ENCODE measurements at places on chromosomes 13 and 19. TPM values are rescaled to one million over a fixed set of nuclear protein-coding genes. Genes with fewer than 3 reads are reported as not detected.

The ZNF491 gene
- 9.8 TPM for total RNA-seq

DNA sequence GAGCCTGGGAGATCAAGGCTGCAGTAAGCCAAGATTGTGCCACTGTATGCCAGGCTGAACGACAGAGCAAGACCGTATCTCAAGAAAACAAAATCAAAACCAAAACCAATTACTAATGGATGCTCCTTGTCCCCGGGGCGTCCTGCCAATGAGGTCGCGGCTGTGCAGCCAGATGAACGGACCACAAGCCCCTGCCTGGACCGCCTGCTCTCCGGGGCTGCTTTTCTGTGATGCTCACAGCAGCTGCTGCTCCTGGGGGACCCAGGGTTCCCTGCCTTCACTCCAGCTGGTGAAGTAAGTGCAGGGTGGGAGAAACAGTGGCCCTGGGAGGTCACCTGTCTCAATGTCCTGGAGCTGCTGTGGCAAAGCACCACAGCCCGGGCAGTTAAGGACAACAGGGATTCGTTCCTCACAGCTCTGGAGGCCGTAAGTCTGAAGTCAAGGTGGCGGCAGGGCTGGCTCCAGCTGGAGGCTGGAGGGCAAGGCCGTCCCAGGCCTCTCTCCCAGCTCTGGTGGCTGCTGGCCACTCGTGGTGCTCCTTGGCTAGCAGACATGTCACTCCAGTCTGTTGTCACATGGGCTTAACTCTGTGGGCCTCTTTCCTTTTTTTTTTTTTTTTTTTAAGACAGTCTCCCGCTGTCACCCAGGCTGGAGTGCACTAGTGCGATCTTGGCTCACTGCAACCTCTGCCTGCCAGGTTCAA is 10.1 kb downstream of the COPE start:
- no peak for DNase-seq
- no peaks in the 10 kb centered on the region for H3K27me3 ChIP-seq
- no peaks in the 10 kb centered on the region for H3K4me1 ChIP-seq
- no peak overlapping the region for H3K4me3 ChIP-seq
- H3K36me3 ChIP-seq, result peaks cover 6% of the 10 kb centered on the region

DNA sequence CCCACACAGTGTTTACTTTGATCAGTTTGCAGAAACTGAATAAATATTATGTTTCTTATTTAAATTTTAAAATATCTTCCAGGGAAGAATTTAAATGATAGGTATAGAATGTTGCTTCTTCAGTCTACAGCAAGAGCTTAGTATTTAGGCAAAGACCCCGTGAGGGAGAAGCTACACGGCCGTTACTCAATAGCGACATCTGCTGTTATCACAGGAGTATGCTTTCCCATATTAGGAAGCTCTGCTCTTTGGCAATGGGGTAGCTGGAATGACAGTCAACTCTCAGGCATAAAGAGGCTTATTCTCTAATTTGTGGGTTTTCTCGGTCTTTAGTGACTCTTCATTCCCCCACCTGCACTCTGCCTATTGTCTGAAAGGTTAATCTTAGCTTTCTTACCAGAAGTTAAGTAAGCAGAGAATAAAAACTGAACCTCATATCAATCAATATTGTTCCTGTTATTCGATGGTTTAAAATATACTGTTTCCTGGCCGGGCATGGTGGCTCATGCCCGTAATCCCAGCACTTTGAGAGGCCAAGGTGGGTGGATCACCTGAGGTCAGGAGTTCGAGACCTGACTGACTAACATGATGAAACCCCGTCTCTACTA is 13.2 kb upstream of the LHFPL6 start:
- H3K4me3 ChIP-seq, result no peak overlapping the region
- H3K4me1 ChIP-seq, result peaks cover 14% of the 10 kb centered on the region
- H3K36me3 ChIP-seq, result no peaks in the 10 kb centered on the region
- peak; percentile 54 for DNase-seq

The ZNF726 gene
- 0.37 TPM for total RNA-seq

GRCh38 chr13:90751026-90751425 is 596.5 kb upstream of the MIR17HG start:
- H3K4me3 ChIP-seq, result no peak overlapping the region
- H3K36me3 ChIP-seq, result peaks cover 13% of the 10 kb centered on the region
- H3K27ac ChIP-seq, result no peak overlapping the region
- no peaks in the 10 kb centered on the region for H3K27me3 ChIP-seq

The SPIB gene
- total RNA-seq, result not detected

GRCh38 chr13:95239283-95239682 is 62.0 kb downstream of the ABCC4 start:
- H3K36me3 ChIP-seq, result peaks cover 6% of the 10 kb centered on the region
- peaks cover 8% of the 10 kb centered on the region for H3K4me1 ChIP-seq
- no peaks in the 10 kb centered on the region for H3K27me3 ChIP-seq
- no peak for DNase-seq
- no peak overlapping the region for H3K27ac ChIP-seq

The STX10 gene
- total RNA-seq, result 60.7 TPM

DNA sequence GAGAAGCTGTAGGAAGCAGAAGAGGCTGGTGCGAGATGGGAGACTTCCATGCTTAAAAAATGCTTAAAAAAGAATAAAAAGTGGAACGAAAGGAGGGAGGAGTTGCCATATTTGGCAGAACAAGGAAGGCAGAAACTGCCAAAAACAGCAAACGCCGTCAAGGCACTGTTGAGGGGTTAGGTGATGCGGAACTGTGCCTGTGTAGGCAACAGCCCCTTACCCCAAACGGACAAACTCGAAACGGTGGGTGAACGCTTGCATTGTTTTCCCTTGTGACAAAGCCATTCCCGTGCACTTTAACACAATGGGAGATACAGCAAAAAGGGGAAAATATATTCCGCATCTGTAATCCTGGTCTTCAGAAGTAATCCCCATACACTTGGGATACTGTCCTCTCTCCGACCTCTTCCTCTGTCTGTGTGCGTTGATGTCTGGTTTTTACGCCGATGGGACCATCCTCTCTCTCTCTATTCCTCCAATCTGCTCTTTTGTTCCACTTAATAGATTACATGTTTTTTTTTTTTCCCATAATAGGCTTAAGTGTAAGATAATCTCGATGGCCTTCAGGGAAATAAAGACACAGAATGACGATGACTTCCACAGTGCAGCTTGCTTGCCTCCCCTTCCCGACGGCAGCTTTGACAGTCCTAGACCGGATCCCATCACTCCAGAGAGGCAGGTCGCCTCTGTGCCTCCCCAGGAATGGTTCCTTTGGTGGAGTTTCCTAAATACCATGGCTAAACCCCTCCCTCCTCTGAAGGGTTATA is 132.7 kb upstream of the RNF113B start:
- no peak overlapping the region for H3K27ac ChIP-seq
- H3K27me3 ChIP-seq, result no peaks in the 10 kb centered on the region
- peaks cover 7% of the 10 kb centered on the region for H3K36me3 ChIP-seq

- H3K27ac ChIP-seq, result no peak overlapping the region
- H3K4me1 ChIP-seq, result no peaks in the 10 kb centered on the region
- H3K4me3 ChIP-seq, result no peak overlapping the region
- no peak for DNase-seq
- H3K27me3 ChIP-seq, result no peaks in the 10 kb centered on the region
- H3K36me3 ChIP-seq, result peaks cover 31% of the 10 kb centered on the region
Observed at GRCh38 chr13:32707471-32707870, 121.2 kb downstream of the PDS5B start.

The C5AR1 gene
- total RNA-seq, result 0.44 TPM

The HIPK4 gene
- total RNA-seq, result 0.30 TPM

Data from neural crest cell (in vitro differentiated cells).